ENCODE measurements at places on chromosomes 4 and X. TPM values are rescaled to one million over a fixed set of nuclear protein-coding genes. Genes with fewer than 3 reads are reported as not detected.

DNA sequence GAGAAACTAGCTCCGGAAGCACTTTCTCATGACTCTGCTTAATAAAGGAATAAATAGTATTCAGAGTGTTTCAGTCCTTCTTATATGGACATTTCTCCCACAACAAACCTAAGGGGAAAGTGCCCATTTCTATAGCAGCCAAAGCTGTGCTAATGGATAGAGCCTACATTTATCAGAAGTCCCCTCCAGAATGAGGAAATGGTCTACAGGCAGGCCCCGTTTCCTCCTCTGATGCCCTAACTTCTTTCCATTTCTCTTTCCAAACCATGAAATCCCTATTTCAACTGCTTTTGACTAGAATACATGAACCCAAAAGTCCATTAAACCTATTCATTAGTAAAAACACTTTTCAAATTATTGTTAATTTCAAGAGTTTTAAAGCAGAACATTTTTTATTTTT is 4.5 kb downstream of the ACSL1 start:
- no peak for DNase-seq

DNA sequence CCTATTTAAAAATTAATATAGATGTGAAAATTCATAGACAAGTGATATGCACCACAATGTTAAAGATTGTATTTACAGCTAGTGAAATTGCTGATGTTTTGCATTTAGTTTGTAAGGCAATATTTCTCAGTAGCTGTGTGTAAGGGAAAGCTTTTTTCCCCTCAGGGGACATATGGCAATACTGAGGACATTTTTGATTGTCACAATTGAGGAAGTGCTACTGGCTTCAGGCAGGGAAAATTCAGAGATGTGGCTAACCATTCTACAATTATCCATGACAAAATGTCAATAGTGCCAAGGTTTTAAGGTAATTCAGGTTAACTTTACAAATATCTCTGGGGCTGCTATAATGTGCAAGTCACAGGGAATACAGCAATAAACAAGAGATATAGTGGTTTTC is 66.1 kb upstream of the IL15 start:
- DNase-seq = no peak

DNA sequence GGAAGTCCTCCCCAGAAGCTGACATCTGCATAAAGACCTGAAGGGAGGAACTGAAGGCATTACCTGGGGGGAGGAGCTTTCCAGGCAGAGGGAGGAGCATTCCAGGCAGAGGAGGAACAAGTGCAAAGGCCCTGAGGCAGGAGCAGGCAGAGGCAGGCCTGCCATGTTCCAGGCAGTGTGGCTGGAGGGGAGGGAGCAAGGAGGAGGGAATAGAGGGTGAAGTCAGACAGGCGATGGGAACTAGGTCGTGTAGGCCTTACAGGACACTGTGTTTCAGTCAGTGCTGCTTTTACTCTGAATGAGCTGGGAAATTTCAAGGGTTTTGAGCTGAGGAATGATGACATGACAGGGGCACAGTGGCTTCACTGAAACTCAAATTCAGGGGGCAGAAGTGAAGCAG is 292.7 kb downstream of the BCOR start:
- no peak for DNase-seq

DNA sequence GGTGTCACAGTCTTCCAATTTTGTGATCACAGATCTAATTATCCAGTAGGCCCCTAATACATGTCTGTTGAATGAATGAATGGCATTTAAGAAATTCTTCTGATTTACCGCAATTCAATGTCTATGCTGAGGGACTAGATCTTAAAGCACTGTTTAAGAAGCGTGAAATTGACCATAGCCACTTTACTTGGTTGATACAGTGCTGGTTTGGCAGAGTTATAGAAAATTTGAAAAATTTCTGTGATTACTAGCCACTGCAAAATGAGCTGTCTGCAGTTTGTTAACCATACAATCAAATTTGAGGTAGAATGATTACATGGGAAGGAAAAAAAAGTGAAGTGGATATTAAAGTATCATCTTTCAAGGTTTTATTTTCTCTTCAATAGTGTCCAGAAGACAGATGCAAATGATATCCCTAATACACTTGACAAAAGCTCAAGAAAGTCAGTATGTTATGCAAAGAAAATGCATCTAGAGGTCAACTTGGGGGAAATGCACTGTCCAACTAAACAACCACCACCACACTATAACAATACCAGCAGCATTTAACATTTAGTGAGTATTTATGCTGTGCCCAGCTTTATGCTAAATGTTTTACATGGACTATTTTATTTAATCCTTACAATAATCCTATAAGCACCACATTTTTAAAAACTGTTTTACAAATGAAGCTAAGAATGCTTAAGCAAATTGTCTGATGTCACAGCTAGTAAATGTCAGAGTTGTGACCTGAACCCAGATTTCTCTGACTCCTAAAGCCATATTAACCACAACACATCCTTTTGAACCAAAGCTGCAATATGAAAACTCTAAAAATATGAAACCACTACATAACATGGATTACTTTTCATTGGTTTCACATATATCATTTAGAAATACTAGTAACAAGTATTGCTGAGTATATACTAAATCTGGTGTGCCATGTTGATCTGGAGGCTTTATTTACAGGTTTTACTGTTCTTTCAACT is 217.9 kb upstream of the MAB21L2 start:
- no peak for DNase-seq

DNA sequence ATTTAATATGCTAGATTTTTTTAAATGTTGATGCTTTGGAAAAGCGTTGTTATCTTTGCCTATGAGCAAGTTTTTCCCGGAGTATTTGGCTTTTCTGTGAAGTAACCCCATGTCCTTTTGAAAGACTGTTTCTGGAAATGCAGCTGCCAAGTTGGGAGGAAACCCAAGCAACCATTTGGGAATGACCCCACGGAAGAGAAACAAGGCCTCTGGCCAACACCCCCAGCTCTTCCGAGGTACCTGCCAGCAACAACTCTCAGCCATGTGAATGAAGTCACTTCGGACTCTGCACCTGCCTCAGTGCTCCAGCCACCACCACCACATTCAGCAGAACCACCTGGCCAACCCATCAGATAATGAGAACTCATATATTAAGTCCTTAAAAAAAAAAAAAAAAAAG is 36.2 kb upstream of the DHRSX start:
- DNase-seq = no peak

The ZDHHC15 gene
- not detected for total RNA-seq

Data from HFFc6 (cell line).